ENCODE measurements at places on chromosomes 12 and 14.

GRCh38 chr12:66066929-66067523 lies 63.5 kb downstream of the LLPH start:
- no peak for DNase-seq

DNA sequence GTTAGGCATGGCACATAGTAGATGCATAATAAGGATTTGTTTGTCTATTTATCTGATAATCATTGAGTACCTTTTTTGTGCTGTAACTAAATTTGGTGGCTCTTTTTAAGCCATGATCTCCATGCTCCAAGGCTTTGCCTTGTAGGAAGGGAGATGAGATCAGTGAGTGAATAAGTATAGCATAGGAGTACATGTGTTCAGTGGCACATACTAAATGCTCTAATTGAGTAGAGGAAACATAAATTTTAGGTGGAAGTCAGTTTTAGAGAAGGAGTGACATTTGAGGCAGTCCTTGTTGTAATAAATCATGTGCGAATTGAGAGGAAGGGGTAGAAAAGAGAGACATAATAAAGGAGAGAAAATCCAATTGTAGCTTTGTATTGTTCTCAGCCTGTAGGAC lies 482.6 kb downstream of the NRXN3 start:
- no peak for DNase-seq

- peak; percentile 60 for DNase-seq
These were observed 28.4 kb downstream of the DGLUCY start for GRCh38 chr14:91142214-91142668.

- no peak for DNase-seq
These were observed 4.9 kb upstream of the AP1G2 start for GRCh38 chr14:23572524-23572828.

DNA sequence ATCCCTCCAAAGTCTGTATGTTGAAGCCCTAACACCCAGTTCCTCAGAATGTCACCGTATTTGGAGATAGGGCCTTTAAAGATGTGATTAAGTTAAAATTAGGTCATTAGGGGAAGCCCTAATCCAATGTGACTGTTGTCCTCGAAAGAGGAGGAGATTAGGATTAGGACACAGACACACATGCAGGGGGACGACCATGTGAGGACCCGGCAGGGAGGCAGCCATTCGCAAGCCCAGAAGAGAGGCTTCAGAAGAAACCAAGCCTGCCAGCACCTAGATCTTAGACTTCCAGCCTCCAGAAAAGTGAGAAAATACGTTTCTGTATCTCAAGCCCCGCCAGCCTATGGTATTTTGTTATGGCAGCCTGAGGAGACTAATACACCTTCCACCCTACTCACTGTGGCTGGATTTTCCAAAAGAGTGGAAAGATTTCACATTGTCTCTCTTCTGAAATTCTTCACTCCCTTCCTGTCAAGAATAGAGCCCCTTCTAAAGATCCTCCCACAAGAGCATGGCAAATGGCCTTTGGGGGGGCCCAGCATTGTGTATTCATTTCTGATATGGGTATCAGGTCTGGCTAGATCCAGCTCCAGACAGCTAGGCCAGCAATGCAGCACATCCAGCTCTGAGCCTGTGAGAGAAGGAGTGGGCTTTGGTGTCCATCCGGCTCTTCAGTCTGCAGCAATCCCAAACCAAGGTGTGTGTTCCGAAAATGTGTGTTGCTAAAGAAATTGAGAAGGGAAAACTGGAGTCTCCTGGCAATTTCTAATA lies 15.4 kb upstream of the UBC start:
- DNase-seq: no peak

GRCh38 chr12:25864306-25865276 lies 93.9 kb upstream of the RASSF8 start:
- no peak for DNase-seq

- no peak for DNase-seq
These were observed 27.3 kb upstream of the FRS2 start for GRCh38 chr12:69442894-69443293.

DNA sequence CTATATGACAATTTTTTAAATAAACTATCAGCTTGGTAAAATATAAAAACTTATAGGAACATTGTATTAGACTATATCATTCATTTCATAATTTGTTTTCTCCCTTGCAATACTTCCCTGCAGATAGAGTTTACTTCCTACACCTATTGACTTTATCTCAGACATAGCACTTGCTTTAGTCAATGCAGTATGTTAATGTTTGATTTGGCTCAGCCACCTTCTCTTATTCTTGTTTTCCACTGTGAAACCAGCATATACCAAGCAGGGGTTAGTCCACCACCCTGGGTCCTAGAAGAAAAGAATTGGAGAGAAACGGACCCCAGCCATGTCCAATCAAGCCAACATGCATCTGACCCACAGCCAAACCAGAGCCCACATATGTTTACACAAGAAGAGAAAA lies 10.4 kb upstream of the SOX5 start:
- DNase-seq: no peak

DNA sequence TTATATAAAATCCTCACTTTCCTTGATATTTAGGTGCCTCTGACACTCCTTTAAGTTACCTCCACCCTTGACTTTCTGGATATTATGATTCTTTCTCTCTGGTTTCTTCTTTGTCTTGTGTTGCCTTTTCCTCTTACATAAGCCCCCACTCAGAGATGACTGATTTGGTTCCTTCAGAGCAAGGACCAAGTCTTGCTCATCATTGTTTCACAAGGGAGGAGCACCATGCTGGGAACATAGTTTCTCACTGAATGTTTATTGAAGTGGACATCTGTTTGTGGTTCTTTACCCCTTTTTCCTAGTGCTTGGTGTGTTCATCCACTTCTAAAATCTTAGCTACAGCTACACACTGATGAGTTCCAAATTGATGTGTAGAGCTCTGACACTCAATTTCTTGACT lies 161.3 kb upstream of the PTPRQ start:
- no peak for DNase-seq

GRCh38 chr14:92880851-92881250 lies 42.1 kb upstream of the CHGA start:
- DNase-seq: no peak

DNA sequence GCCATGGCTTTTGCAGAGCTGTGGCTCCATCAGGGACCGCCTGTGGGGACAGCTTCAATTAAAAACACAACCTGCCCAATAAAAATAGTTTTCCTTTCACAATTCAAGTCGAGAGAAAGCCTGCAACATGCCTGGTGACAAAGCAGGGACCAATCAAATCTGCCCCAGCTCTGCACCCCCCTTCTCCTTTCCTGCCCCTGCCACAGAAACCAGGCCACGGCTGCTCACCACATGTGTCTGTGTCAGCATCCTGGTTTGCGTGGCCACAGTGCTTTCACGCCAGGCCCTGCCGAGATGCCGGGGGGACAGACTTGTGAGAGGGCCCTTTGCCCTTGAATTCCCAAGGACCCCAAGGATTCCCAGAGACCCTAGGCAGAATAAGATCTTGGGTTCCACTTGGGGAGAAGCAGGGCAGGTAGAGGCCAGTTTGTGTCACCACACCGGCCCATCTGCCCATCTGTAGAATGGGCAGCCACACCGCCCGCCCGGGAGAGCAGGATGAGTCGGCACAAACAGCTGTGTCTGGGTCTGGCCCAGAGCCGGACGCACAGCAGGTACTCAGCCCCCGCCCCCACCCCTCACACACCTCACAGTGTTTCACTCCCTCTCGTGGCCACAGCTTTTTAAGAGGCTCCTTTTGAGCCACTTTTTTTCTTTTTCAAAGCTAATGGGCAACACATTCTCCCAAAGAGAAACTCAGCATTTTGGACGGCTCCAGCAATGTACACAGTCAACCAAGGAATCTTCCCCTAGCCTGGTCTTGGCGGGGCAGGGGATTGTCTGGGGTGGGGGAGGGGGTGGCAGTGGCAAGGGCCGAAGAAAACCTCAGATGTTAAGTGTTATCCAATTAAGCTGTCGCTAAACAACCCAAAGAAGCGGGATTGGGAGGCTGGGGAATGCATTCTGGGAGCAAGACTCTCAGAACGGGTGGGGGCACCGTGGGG lies 41.5 kb downstream of the BCL11B start:
- peak; percentile 97 for DNase-seq
